Activated CD4-positive, alpha-beta T cell treated with anti-CD3 and anti-CD28 coated beads, Interleukin-2, amount 10 ng/mL, durations not matched to agents 7 days and 5 days (primary cell): ENCODE measurements at places on chromosomes 3 and 15. TPM values are rescaled to one million over a fixed set of nuclear protein-coding genes. Genes with fewer than 3 reads are reported as not detected.
A peak's percentile ranks its signal among the peaks of the same experiment; 100 is the strongest.

DNA sequence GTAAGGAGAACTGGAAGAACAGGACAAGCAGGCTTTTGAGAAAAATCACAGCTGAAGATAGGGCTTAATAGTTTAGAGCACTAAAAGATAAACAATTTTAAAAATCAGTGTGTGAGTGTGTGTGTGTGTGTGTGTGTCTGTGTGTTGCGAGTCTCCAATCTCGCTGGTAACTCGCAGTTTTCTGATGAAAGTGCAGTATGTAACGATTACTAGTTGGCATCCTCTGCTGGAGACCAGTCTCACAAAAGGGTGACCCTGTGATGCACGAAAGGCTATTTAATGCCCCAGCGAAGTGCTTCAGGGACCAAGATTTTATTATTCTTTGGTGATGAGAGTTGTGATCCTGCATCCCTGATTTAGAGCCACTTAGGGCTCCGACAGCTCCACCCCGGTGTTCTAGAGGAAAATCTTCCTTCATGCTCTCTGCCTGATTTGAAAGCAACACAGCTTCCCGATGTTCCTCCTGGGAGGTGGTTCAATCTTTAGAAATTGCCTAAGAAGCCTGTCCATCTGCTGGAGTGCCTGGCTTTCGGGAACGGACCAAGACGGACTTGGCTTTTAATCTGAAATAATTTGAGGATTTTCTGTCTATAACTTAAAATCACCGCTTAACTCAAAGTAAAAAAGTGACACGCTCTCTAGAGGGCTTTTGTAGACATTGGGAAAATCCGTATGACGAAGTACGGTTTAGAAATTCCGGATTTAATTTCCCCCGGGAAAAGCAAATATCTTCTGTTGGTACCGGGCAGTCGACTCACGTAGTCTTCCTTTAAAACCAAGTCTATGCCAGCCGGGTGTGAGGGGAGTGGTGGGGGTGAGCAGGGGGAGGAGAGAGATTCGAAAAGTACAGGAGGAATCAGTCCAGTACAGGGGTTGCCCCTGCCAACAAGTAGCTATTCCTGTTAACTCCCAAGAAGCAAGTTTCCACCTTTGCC is 1.1 kb upstream of the ALCAM start:
- peaks cover 31% of the 10 kb centered on the region for H3K27me3 ChIP-seq
- H3K27ac ChIP-seq: peak overlapping the region; percentile 87
- no peak for DNase-seq
- H3K4me3 ChIP-seq: peak overlapping the region; percentile 91
- H3K4me1 ChIP-seq: peaks cover 41% of the 10 kb centered on the region
- H3K36me3 ChIP-seq: no peaks in the 10 kb centered on the region

GRCh38 chr15:35436422-35436821 is 109.5 kb downstream of the DPH6 start:
- H3K4me1 ChIP-seq: no peaks in the 10 kb centered on the region
- DNase-seq: no peak
- H3K27ac ChIP-seq: no peak overlapping the region
- no peak overlapping the region for H3K4me3 ChIP-seq
- peaks cover 6% of the 10 kb centered on the region for H3K36me3 ChIP-seq
- H3K27me3 ChIP-seq: no peaks in the 10 kb centered on the region

- H3K36me3 ChIP-seq: no peaks in the 10 kb centered on the region
- no peak overlapping the region for H3K27ac ChIP-seq
- H3K4me3 ChIP-seq: no peak overlapping the region
- no peak for DNase-seq
- peaks cover 6% of the 10 kb centered on the region for H3K4me1 ChIP-seq
- peaks cover 2% of the 10 kb centered on the region for H3K27me3 ChIP-seq
Measured at GRCh38 chr3:49465270-49466034, 4.6 kb upstream of the DAG1 start.

DNA sequence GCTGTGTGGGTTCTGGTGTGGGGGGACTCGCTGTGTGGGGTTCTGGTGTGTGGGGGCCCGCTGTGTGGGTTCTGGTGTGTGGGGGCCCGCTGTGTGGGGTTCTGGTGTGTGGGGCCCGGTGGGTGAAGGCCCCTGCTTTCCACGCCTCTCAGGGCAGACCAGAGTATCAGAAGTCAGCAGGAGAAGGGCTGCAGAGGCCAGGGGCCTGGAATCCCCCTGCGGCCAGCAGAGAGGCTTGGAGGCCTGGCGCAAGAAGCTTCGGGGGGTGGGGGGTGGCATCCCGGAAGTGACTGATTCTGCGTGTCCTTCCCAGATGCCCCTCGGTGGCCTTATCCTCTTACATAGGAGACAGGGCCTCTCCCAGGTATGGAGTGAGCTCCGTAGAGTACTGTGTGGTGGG is 37.4 kb downstream of the TNK2 start:
- no peak overlapping the region for H3K27ac ChIP-seq
- no peak overlapping the region for H3K4me3 ChIP-seq
- H3K4me1 ChIP-seq: no peaks in the 10 kb centered on the region
- no peak for DNase-seq
- peaks cover 2% of the 10 kb centered on the region for H3K36me3 ChIP-seq

Gene CIDEC
- not detected for total RNA-seq

Gene RASGRP1
- 204 TPM for total RNA-seq
